ENCODE measurements at places on chromosomes 12 and 14.

DNA sequence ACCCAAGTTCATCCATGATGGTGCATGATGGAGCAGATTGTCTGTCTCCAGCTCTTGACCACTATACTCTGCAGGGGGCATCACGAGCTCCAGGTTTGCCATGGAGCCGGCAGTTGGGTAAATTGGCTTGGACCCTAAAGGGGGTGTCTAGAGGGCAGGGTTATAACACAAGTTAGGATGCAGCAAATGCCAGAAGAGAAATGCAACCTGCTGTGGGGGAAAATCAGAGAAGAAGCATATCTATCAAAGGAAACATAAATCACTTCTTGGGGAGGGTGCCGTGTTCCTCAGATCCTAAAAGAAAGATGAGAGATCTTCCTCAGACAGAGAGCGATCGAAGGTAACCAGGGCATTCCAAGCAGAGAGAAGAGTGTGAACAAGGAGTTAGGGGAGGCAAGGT, 334.9 kb downstream of the C12orf75 start:
- no peak for DNase-seq

DNA sequence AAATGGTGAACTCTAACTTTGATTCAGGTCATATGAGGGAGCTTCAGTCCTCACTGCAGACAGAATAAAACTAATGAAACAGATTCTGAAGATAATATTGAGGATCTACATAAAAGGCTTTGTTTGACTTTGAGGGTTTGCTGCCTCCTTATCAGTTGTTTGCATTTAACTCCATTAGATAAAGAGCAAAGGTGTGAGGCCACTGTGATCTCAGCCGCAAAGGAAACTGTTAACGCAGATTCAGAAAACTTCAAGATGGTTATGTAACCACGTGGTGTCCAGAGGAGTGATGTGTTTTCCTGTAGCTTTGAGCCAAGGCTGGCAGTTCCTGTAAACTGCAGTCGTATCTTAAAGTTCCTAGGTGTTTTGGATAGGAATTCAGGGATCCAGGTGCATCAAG, 67.8 kb downstream of the METTL25 start:
- no peak for DNase-seq

DNA sequence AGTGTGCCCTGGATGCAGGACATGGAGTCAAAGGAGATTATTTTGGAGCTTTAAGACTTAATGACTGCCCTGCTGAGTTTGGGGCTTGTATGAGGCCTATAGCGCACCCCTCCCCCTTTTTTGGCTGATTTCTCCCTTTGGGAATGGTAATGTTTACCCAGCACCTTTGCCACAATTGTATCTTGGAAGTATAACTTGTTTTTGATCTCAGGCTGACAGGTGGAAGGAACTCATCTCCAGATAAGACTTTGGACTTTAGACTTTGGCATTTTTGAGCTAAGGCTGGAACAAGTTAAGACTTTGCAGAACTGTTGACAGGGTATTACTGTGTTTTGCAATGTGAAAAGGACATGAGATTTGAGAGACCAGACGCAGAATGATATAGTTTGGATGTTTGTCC, 110.5 kb downstream of the DERA start:
- no peak for DNase-seq

- no peak for DNase-seq
These were observed 62.1 kb downstream of the PPP2R5C start for GRCh38 chr14:101823511-101824120.

GRCh38 chr14:105418269-105419194, 1.1 kb upstream of the MTA1 start:
- no peak for DNase-seq

- DNase-seq, result no peak
These were observed 70.2 kb upstream of the EGLN3 start for GRCh38 chr14:34021096-34021495.

DNA sequence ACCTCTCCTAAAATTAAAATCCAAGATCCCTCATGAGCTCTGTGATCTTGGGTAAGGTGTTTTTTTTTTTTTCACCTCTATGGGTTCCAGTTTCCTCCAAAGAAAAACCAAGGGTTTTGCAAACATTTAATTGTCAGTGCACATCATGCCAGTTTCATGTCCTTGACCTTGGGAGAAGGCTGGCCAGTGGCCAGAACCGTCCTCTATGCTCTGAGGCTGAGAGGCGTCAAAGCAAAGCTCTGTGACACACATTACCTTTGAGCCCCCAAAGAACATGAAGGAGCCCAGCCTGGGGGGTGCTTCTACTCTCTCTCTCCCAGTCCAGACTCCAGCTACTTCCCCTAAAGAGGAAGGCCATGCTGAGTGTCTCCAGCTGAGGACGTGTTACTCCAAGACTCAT, 145.5 kb upstream of the TMEM132C start:
- DNase-seq, result no peak

DNA sequence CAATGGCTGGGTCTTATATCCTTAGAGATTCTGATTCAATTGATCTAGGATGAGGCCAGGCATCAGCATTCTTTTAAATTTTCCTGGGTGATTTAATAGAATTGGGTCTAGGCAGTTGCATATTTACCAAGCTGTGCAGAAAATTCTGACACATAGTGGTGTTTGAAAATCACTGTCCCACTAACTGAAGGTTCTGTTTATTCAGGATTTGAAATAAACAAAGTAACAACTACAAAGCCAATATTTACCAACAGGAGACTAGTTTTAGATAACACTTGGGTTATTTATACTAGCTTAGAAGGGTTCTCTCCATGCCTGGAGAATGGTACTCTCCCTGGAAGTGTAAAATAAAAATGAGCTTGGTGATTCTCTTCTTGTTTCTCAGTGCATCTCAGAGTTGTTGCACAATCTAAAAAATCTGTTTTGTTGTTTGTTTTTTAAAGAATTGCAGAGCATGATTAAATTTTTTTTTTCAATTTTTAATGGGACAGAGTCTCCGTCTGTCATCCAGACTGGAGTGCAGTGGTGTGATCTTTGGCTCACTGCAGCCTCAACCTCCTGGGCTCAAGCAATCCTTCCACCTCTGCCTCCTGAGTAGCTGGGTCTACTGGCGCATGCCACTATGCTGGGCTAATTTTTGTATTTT, 16.9 kb downstream of the BEST3 start:
- no peak for DNase-seq

DNA sequence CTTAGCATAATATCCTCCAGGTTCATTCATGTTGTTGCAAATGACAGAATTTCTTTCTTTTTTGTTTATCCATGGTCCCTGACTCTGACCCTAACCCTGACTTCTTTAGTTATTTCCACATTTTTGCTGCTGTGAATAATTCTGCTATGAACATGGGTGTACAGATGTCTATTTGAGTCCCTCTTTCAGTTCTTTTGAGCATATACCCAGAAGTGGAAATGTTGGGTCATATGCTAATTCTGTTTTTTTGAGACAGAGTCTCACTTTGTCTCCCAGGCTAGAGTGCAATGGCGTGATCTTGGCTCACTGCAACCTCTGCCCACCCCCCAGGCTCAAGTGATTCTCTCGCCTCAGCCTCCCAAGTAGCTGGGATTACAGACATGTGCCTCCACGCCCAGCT, 33.1 kb downstream of the KNTC1 start:
- no peak for DNase-seq

DNA sequence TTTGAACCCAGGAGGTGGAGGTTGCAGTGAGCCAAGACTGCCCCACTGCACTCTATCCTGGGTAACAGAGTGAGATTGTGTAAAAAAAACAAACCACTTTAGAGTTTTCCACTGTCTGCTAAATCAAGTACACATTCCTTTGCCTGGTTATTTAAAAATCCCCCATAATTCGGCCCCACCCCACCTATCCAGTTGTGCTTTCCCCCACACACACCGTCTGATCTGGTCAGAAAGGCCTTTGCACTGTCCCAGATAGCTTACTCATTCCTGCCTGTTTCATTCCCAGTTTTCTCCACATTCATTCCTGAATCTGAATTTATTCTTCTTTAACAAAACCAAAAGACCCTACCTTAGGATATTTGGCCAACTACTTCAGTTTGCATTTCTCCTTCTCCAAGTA, 29.5 kb downstream of the NINJ2 start:
- no peak for DNase-seq

- DNase-seq, result no peak
These were observed 129.1 kb downstream of the SYT10 start for GRCh38 chr12:33310471-33310870.

Measured in lung (tissue), 17 donors.